HepG2 (cell line): ENCODE measurements at places on chromosomes 6 and 20. TPM values are rescaled to one million over a fixed set of nuclear protein-coding genes. Genes with fewer than 3 reads are reported as not detected.
A peak's percentile ranks its signal among the peaks of the same experiment; 100 is the strongest.

DNA sequence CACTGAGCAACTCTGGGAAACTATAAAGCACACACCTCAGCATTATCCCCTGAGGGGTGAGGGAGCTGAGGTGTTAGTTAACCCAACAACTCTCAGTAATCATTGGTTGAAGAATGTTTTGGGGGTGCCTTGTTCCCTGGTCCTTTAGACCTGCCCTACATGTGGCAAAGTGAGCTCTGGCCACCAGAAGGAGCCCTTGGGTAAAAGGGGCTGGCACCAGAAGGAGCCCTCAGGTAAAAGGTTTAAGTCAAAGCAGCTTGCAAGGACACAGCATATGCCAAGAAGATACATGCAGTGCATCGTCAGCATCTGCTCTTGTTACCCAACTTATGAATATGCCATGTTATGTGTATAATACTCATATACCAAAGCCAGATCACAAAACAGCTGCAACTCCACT, 1081.7 kb downstream of the KIF16B start:
- DNase-seq = no peak

The KCTD20 gene
- 67.1 and 103 TPM in 2 replicates for total RNA-seq

GRCh38 chr20:17654649-17655285, 27.3 kb downstream of the RRBP1 start:
- peak; percentile 53 for DNase-seq

DNA sequence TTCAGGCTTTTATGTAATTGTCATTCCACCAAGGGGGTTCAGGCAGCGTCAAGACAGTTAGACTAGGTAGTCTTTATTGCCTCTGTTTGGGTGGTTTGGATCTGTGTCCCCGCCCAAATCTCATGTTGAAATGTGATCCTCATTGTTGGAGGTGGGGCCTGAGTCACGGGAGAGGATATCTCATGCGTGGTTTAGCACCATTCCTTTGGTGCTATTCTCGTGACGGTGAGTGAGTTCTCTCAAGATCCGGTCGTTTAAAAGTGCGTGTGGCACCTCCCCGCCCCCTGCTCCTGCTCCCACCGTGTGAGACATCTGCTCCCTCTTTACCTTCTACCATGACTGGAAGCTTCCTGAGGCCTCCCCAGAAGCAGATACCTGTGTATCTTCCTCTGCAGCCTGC, 51.3 kb upstream of the FOXC1 start:
- DNase-seq = no peak

GRCh38 chr6:111439171-111439570, 43.8 kb downstream of the REV3L start:
- DNase-seq = no peak

The PRL gene
- total RNA-seq = not detected in 2 replicates

The TRIM39 gene
- 13.8 and 14.6 TPM in 2 replicates for total RNA-seq

DNA sequence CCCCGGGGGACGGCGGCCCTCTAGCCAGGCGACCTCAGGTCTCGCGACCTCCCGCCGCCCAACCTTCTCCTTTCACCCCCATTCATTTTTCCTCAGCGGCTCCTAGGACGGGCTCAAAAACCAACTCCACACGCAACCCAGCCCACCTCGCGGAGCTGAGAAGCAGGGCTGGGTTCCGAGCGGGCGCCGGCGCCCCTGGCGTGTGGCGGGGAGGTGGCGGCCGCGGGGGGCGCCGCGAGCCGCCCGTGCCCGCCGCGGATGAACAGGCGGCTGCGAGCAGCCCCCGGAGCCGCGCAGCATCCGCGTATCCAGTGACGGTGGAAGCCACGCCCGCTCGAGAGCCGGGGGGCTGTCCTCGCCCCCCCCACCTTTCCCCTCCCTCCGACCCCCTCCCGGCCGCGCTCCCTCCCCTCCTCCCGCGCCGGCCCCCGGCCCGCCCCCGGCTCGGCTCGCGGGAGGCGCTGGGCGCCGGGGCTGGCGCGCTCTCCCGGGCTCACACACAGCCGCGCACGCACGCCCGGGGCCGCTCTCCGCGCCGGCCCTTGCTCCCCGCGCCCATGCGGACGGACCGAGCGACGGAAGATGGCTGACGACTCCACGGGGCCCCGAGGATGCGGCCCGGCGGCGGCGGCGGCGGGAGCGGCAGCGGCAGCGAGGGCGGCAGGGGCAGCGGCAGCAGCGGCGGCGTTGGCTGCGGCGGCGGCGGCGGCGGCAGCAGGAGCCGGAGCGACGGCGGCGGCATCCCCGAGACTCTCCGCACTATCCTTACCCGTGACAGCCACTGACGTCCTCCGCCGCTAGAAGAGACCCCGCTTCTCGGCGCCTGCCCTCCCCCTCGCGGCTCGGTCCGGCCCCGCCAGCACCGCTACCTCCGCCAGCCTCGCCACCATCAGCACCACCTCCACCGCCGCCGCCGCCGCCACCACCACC, at the start of gene SOBP:
SOBP (plus strand) TSS at position 482 of the 930 bp plus-strand sequence. CDS start 500 bp downstream, outside the sequence.
- peak; percentile 44 for DNase-seq

DNA sequence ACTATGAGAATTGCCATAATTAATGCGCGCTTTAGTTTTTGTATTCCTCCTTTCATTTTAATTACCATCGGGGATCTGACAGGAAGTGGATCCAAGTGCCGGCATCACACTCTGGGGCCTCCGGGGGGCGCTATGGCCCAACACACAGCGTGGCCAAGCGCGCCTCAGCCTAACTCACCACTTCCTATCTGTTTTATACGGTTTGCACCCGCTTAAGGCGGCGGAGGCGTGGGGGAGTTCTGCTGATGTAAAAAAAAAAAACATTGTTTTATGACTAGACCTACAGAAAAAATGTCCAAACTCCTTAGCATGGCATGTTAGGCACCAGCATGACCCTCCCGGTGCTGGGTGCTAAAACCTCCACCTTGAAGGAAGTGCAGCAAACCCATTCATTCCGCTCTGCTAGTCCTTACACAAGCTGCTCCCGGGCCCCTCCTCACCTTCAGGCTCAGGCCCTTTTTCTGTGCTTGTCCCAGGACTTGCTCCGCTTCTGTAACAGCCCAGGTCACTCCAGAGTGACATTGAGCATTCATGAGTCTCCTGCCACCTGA, 4.5 kb upstream of the EBF4 start:
- DNase-seq = no peak

- peak; percentile 63 for DNase-seq
Measured at GRCh38 chr6:52317841-52318581, 33.5 kb upstream of the MCM3 start.

GRCh38 chr6:116012471-116012949, 48.2 kb downstream of the FRK start:
- peak; percentile 25 for DNase-seq

DNA sequence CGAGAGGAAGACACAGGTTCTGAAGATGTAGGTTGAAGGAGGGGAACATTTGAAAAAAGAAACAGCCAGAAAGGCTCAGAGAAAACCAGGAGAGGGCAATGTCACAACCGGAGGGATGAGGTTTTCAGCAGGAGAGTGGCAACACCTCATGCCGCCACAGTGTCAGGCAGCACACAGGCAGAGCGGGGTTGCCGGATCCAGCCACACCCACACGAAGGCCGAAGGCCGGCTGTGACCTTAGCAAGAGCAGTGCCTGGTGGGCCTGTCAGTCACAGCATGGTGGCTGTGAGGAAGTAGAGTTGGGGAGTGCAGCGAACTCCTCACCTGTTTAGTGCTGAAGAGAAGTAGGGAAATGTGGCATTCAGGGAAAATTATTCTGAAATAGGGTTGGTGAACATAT, 14.0 kb downstream of the HDDC2 start:
- DNase-seq = no peak

GRCh38 chr20:44701118-44701857, 13.9 kb upstream of the CCN5 start:
- DNase-seq = peak; percentile 41

DNA sequence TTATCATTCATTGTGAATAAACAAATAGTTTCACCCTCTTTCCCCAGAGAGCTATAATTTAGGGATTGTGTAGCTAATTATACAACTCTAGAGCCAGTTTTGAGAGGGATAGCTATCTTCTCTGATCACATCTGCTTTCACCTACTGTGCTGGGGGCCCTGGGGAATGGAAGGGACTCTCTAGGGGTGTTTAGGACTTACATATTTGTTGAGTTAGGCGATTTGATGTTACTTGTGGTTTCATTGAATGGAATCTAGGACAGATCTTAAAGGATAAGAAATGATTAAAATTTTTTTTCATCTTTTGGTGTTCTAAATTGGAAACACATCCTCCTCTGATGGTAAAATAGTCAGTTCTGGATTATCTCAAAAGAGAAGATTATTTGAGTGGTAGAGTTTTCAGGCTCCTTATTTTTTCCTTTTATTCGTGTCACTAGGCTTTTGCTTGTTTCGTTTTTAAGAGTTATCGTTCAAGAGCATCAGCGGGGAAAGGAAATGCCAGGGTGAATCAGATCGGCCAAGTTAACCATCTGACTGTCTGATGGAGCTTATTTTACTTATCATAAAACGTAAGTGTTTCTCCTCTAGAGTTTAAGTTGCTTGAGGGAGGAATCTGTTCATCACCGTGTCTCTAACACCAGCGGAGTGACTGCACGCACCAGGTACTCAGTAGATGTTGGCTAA, 236.7 kb downstream of the FARS2 start:
- no peak for DNase-seq

The TBXT gene
- not detected in 2 replicates for total RNA-seq

The CST11 gene
- total RNA-seq = not detected in 2 replicates

The CDSN gene
- not detected in 2 replicates for total RNA-seq

DNA sequence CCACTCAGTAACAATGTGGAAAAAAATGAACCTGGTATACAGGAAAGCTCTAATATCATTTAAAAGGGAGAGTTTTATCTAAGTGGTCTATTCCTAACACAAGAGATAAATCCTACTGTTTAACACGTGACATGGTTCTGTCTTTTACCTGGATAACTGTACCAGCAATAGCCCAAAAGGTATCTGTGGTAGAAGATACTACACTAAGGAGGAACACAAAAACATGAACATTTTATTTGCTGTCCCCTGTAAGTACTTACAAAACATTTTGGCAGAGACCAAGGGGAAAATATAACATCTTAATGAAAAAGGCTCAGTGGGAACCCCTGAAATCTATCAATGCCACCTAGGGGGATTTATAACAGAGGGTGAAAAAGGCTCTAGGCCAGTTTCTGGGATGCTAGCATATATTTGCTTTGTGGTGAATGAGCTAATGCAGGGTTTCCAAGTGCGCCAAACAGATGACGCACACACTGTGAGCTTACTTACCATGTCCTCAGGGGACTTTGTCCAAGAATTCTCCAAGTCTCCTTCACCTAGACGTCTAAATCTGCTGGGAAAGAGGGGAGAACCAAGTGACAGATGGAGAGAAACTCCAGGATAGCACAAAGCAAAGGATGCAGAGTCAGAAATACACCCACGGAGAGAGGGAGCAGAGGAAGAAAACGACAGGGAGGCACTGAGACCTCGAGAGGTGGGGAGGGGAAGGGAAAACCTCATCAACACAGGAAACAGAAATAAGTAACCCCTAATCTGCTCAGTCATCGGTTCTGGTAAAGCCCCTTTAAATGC, 147.9 kb upstream of the PRND start:
- no peak for DNase-seq

DNA sequence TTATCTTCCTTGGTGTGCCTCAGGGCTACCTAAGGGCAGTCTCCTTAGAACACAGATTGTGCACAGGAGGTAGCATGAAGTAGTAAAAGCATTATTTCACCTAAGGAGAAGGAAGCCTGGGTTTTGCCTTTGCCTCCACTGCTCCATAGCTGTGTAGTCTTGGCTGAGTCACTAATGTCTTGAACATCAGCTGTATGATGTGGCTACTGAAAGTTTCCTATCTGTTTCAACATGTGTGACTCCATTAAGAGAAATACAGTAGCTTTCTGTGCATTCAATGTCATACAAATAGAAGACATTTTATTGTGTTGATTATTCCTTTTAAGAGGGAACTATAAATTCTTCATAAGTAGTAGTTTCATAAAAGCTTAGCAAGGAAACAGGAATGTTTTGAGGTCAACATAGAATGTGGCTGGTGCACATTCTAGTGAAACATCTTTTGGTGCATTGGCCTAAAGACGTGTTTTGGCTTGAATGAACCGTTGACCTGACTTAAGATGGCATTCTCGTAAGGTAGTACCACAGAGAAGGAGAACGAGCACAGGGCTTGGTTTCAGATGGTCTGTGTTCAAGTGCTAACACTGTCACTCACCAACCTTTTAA, 70.6 kb downstream of the CTNNBL1 start:
- DNase-seq = no peak

GRCh38 chr20:36092398-36093024, 62.0 kb upstream of the EPB41L1 start:
- DNase-seq = no peak

The ROS1 gene
- not detected in 2 replicates for total RNA-seq

The SLC22A2 gene
- total RNA-seq = not detected in 2 replicates

The C20orf141 gene
- not detected in 2 replicates for total RNA-seq

The CFAP206 gene
- not detected in 2 replicates for total RNA-seq

DNA sequence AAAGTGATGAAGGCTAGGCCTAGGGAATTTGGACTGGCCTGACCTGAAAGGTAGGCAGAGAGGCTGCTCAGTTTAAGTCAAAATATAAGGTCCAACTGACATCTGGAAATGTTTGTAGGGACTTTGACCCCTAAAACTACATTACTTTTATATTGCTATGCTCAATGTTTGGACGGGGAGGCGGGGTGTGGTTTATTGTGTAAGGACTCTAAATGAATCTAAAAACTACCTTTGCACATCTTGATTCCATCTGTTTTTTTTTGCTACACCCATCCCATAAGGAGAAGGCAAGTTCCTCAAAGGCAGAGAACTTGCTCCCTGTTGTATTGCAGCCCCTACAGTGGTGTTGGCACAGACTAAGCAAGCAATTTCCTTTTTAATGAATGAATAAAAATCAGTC, 227.1 kb downstream of the HACE1 start:
- no peak for DNase-seq

- DNase-seq = no peak
Measured at GRCh38 chr20:60931696-60932095, 320.4 kb upstream of the CDH4 start.
